ENCODE measurements at places on chromosomes 3 and 15. TPM values are rescaled to one million over a fixed set of nuclear protein-coding genes. Genes with fewer than 3 reads are reported as not detected.

DNA sequence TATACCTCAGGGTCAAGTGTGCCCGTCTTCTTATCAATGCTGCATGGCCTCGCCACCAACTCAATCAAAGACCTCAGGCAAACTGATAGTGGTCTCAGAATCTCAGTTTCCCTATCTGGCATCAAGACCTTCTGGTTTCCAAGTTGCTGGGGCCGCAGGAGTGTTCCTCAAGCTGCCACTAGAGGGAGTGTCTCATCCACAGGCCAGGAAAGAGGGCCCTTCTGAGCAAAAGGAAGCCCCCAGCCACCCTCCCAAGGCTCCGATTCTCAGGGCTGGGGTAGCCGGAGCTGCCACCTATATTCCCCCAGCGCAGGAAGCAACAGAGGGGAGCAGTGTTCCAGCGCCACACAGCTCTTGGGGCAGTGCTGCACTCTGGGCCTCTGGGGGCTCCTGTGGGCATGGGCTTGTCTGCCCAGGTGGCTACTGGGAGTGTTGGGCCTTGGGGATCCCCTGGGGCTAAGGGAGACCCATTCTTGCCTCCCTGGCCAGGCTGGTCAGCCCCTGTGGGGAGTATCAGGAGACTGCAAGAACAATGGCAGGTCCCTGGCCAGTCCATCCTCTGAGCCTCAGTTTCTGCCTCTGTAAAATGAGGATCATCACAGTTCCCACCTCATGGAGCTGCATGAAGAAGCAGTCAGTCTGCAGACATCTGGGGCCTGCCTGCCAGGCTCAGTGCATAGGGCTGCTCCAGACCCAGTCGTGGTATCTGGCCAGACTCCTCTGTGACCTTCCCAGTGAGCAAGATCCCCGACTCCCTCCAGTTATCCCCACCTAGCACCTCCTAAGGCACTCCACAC lies 23.4 kb upstream of the SEC13 start:
- peak; percentile 85 for DNase-seq

DNA sequence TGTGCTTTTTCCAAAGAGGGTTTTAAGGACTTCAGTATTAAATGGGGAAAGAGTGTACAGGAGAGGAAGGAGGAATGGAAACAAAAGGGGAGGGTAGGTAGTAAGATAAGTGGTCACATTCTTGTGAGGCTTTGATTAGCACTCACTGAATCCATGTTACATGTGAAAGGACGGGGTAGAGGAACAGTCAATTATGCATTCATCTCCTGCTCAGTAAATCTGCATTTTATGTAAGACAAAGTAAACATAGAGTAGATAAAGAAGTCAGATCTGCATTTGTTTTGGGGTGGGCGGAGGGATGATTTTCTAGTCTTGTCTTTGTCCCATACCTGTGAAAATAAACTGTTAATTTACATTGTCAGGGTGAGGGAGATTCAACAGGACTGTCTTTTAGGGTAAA lies 50.8 kb downstream of the SACM1L start:
- DNase-seq, result no peak

DNA sequence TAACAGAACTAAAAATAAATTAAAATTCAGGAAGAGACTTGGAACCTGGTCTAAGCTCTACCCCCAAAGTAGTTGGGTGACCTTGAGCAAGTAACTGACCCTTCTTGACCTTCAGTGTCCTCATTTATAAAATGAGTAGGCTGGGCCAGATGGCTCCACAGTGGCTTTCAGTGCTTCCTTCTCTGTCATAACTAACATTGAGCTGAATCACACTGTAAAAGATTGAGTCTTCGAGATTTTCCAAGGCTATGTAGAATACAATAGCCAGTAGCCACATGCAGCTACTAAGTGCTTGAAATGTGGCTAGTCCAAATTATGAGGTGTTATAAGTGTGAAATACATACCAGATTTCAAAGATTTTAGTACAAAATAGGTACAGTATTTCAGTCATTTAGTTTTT lies 313.3 kb downstream of the MECOM start:
- no peak for DNase-seq

GRCh38 chr3:16614033-16615031 lies 9.1 kb upstream of the DAZL start:
- no peak for DNase-seq

DNA sequence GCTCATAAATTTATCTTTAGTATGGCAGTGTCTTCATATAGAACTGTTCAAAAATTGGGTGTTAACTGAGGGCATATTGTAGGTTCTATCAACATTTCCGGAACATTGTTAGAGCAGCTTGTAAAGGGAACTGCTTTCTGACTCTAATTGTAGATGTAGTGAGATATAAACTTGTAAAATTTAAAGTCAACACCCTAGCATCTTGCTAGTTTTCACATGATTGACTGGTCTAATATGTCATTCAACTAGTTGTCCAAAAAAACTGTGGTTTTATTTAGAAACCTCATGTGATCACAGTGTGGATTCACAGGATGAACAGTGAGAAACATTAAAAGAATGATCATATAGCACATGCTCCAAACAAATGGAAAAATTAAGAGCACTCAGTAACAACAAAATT lies 607.4 kb downstream of the ROBO1 start:
- DNase-seq, result no peak

DNA sequence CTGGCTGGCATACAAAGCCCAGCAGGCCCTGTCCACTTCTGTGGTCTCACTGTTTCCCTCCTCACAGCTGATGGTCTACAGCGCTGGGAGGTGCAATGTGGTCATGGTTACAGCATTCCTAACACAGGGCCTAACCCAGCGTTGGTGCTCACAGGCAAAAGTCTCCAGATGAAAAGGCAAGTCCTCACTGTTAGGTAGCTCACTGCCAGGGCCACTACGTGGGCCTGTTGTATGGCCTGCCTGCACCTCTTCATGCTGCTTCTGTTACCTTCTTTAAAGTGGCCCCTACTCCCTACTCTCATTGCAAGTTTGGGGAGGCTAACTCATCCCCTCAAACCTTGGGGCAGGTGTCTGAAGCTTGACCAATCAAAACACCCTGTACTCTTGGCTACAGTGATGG lies 31.3 kb downstream of the CCDC13 start:
- DNase-seq, result no peak

- DNase-seq, result no peak
These were observed 35.9 kb upstream of the TFRC start for GRCh38 chr3:196117809-196118208.

DNA sequence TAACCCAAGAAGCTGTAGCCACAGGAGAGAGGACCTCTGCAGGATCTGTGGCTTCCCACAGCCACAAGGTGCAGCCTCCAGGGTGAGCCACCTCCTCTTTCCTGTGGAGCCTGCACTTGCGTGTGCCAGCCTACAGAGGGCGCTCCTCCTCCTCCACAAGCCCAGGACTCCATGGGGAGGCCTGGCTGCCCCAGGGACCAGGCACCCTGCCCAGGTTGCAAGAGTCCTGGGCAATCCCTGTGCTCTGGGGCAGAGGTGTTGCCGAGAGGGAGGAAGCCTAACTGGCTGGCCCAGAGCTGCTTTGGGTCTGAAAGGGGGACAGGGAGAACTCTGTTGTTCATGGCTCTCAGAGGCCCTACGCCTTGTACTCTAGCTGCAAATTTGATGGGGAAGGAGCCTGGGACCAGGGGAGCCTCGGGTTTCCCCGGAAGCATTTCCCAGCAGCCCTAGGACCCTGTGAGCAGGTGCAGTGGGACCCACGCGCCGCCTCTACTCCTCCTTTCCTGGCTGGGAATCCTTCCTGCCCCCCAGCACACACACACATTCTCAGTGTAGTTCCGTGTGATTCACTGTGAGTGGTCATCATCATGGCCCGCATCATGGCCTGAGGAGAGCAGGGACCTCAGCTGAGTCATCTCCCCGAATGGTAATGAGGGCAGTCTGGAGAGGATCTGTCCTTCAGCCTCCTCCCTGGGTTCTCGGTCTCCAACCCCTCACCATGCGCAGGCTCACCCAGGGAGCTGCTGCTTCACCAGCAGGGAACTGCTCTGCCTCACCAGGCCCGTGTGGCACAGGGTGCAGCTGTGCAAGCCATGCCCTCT lies 24.3 kb downstream of the TBC1D21 start:
- peak; percentile 91 for DNase-seq

DNA sequence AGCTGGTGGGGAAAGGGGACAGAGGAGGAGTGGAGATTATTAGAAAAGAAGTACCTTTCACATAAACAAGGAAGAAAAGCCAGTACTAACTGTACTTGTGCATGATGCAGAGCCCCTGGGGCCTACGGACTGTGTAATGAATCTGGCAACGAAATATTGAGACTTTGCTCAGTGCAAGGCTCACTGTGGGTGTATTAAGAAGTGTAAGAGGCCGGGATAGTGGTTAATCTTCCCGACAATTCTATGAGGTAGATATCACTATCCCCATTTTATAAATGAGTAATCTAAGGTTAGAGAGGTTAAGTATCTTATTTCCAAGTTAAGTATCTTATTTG lies 89.5 kb downstream of the WDR76 start:
- no peak for DNase-seq

GRCh38 chr3:29594261-29594660 lies 313.4 kb downstream of the RBMS3 start:
- no peak for DNase-seq

DNA sequence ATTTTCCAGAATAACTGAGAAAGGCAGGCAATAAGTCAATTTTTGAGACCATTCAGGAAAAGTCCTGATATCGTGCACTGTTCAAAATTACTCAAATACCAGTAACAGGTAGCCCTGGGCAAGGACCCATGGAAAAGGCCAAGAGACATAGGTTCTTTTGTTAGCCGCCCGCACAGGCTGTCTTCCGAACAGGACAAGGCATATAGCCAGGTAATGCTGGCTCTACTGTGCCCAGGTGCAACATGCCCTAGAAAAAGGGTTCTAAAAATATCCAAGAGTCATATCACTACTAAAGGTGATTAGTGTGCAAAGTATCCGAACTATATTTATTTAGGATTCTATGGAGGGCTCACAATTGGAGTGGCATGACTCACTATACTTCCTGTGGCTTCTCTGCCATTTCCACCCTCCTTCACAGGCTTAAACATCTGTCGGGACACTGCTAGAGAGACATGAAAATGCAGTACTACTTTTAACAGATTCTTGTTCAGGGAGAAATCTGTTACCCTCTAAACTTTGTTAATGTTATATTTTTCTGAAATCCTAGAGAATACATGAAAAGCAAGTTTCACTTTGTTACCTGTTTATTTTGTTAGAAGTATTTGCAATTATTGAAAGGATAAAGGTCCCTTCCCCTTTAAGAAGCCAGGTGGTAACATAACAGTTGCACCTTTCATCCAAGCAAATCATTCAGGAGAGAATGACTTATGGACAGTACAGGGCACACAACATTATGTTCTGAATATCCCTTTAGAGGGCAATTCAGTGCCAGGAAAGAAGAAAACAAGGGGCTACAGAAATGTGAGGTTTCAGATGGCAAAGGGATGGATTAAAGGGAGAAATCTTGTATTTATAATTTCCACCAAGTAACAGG lies 293.3 kb upstream of the THBS1 start:
- DNase-seq, result no peak

DNA sequence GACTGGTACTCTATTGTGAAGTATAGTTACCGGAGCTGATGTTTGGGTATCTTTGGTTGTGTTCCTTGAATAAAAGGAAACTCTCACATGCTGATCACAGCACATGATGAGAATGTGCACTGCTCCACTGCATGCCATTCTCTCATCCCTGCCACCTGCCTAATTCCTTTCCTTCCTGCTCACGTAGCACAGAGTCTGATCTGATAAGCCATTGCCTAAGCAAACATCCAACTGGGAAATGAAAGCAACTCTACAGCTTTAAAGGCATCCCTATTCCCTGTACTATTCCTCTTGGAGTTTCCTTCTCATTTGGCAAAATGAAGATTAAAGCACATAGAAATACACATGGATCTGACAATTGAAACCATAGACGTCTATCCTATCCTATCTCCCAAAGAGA lies 359.8 kb downstream of the C3orf38 start:
- no peak for DNase-seq

DNA sequence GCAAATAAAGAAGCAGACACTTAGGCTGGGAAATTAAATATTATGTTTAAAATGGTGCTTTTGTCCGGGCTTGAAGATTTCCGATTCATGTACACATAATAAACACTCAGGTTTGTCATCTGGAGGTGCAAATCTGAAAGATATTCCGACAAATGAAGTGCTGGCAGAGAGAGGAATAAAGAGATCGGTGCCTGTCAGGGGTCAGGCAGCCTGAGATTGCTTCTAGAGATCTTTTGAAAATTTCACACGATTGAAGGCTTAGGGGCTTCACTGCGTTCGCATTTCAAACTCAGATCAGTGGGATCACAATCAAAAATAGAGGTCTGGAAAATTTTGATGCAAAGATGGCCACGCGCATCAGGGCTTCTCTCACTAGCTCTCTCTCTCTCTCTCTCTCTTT lies 33.2 kb downstream of the NR2F2 start:
- no peak for DNase-seq

DNA sequence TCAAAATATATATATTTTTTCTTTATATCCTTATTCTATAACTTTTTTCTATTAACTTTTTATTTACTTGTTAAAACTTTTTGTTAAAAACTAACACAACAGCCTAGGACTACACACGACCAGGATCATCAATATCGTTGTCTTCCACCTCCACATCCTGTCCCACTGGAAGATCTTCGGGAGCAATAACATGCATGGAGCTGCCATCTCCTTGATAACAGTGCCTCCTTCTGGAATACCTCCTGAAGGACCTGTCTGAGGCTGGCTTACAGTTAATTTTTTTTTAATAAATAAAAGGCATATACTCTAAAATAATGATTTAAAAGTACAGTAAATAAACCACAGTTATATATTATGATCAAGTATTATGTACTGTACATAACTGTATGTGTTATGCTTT lies 58.9 kb downstream of the SFMBT1 start:
- DNase-seq, result no peak

DNA sequence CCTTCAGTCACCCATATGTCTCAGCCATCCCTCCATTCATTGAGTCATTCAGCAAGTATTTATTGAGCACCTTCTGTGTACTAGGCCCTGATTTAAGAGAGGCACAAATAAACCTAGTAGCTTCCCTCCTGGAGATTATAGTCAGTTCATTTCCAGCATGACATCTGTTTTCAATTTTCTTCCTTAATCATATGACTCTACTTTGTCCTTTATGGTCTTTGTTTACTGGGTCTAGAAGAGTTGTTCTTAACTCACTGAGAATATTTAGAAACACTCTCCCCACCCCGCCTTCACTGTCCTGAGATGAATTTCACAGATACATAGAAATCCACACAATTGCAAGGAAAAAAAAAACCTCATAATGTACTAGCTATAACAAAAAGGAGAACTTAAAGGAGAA lies 44.8 kb upstream of the ADAMTS9 start:
- no peak for DNase-seq

- DNase-seq, result peak; percentile 66
These were observed 86.5 kb downstream of the MB21D2 start for GRCh38 chr3:192831111-192831644.

DNA sequence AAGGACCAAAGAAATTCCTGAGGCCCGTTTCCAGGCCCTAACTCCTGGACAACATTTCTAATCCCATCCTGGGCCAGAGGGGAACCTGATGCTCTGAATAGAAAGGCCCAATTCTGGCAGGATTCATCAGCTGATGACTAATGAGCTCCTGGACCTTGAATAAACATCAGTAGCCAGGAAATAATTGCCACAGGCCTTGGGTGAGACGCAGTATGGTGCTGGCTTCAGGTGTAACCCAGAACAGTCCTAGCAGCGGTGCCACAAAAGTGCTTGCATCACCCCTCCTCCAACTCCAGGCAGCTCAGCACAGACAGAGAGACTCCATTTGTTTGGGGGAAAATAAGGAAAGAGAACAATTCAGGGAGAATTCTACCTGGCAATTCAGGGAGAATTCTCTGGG lies 184.7 kb upstream of the POU1F1 start:
- no peak for DNase-seq

The CA12 gene
- total RNA-seq, result 0.63 TPM

The CCDC54 gene
- not detected for total RNA-seq

The HYAL1 gene
- 0.28 TPM for total RNA-seq

The ARRDC4 gene
- total RNA-seq, result 1.0 TPM

The COLQ gene
- 1.7 TPM for total RNA-seq

The EXD1 gene
- total RNA-seq, result not detected

The SPINK8 gene
- not detected for total RNA-seq
